ENCODE measurements at places on chromosomes 11 and 22. TPM values are rescaled to one million over a fixed set of nuclear protein-coding genes. Genes with fewer than 3 reads are reported as not detected.

DNA sequence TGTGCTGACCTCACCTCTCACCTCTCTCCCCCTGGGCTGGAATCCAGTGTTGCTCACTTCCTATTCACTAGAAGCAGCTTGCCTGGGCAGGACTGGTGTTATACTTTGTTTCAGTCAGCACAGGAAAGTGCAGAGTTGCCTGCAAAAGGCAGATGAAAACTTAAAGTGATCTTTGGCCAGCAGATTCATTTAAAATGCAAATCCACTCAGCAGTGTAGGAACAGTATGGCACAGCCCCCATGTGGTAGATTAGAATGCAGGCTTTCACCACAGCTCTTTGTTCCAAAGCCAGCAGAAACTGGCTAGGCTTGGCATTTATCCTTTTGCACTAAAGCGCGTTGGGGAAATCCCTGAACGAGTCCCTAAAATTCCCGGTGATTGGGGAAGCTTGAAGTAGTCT is 301.2 kb downstream of the OR4C45 start:
- DNase-seq = no peak

DNA sequence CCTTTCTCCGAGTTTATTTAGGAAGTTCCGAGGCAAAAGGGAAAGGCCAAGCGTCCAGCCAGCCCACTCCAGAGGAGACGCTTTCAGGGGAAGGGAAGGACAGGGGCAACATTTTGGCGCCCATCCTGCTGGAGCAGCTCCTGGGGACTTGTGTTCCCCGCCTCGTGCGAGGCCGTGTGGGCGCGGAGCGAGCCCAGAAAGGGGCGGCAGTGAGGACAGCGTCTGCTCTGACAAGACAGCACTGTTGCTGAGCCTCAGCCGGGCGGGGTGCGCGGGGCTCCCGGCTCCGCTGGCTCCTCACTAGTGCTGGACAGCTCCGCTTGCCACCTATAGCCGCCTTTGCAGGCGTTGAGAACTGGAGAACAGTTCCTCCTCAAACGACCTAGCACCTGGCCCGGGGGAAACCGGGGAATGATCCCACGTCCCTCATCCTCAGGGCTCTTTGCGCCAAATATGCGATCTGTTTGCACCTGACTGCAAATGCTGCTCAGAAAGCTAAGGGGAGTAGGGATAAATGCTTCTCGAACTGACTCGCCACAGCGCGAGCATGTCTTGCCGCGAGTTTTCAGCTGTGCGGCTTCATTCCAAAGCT is 722 bp upstream of the GUCY1A2 start:
- DNase-seq = peak; percentile 55

DNA sequence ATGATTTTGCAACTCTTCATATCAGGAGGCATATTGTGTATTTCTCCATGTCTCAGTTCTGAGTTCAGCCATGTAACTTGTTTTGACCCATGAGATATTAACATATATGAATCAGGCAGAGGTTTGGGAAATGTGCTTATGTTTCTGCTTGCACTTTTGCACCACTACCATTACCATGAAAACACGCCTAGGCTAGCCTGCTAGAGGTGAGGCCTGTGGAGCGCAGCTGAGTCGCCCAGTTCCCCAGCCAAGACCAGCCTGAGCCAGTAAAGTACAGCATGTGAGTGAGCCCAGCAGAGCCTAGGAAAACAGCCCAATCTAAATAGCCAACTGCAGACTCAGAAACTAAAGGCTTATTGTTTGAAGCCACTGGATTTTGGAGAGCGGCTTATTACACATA is 18.4 kb upstream of the MYOD1 start:
- DNase-seq = no peak

GRCh38 chr11:46380340-46381047 is 975 bp upstream of the MDK start:
- DNase-seq = peak; percentile 67

The FAT3 gene
- 1.3 TPM for total RNA-seq

The FOLH1 gene
- total RNA-seq = 7.4 TPM

Data from liver (tissue), 10 donors.